Fibroblast of the aortic adventitia (primary cell): ENCODE measurements at places on chromosomes 1 and 21.
A peak's percentile ranks its signal among the peaks of the same experiment; 100 is the strongest.

- no peak for DNase-seq
Observed at GRCh38 chr1:110547017-110547416, 28.0 kb upstream of the KCNA10 start.

DNA sequence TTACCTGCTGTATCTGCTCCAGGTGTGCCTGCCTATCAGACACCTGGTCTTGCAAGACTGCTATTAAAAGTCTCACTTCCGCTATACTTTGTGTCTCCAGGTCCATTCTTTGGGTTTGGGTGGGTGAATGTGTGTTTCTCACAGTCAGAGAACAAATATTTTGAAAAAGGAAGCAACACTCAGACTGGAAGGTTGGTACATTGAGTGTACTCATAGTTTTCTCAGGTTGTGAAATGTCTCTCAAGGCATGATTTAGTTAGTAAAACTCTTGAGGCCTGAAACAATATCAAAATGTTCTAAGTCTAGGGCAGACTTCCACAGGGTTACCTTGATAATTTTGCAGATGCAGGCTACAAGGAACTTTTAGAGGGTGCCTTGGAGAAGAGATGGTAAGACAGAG is 429.9 kb upstream of the ZRANB2 start:
- DNase-seq = no peak

DNA sequence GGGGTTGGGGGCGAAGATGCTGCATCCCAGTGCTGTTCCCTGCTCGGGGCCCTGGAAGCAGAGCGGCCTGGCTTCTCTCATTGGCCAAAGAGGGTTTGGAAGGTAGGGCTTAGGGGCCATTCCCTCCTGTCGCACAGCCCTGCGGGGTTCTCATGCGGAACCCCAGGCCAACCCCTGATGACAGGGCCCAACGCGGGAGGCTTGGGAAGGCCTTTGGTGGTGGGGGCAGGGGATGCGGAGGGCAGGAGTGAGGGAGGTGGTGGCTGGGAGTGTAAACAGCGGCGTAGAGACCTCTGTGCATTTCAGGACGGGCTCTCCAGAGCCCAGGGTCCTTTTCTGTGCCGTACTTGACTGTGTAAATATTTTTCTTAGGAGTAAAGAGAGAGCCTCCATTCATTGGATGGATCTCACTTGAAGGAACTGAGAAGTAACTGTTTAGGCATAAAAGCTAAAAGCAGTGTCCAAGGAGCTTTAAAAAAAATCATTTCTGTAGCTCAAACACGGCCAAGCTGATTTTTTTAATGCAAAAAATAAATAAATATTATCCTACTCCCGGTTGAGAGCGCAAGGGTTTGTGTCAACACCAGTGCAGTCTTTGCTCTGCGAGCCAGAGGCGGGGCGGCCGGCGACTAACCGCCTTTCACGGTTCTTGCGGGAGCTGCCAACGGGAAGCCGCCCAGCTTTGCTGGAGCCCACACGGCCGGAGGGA is 169.1 kb downstream of the PRDM16 start:
- peak; percentile 9 for DNase-seq

DNA sequence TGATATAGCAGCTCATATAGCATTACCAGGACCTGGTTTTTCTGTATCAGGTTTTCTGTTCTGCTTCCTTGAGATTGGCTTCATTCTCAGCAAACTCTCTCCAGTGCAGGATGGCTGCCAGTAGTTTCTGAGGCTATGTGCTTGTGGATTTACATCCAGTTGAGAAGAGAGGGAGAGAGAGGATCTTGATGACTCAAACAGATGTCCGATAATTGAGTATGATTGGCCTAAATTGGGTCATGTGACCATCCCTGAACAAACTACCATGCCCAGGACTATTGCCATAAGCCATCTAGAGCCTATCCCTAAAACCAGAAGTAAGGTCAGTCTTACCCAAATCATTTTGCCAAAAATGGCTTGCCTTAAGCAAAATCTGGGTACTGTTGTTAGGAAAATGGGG is 18.1 kb upstream of the PSMA5 start:
- DNase-seq = no peak

GRCh38 chr21:34923202-34923601 is 125.9 kb downstream of the RUNX1 start:
- DNase-seq = no peak

GRCh38 chr1:95340061-95340460 is 106.1 kb downstream of the RWDD3 start:
- no peak for DNase-seq

- DNase-seq = no peak
Observed at GRCh38 chr1:91031081-91031480, 9.2 kb upstream of the ZNF644 start.

DNA sequence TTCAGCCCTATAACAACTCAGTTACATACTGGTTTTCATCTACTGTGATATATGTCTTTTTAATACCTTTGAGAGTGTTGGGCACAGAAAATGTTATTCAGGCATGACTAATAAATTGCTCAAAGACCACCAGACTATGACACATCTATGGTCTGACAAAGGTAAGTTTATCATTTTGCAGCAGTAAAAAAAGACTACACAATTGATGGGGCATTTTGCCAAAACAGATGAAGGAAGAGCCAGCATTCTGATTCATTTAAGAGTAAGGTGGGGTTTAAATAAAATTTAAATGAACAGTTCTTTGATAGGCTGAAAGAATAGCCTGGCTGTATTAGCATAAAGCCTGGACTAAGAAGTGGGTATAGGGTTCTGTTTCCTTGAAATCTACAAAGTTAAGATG is 8.8 kb upstream of the RNPC3 start:
- DNase-seq = peak; percentile 71

GRCh38 chr1:178094739-178095645 is 1.1 kb downstream of the RASAL2 start:
- peak; percentile 77 for DNase-seq

- DNase-seq = peak; percentile 22
Observed at GRCh38 chr1:87478231-87478630, 149.6 kb downstream of the LMO4 start.

- no peak for DNase-seq
Observed at GRCh38 chr1:198364471-198364870, 176.0 kb downstream of the ATP6V1G3 start.

- peak; percentile 59 for DNase-seq
Observed at GRCh38 chr21:14900058-14900457, 164.7 kb downstream of the NRIP1 start.

- DNase-seq = no peak
Observed at GRCh38 chr1:31482482-31483011, 69.5 kb downstream of the SERINC2 start.

GRCh38 chr1:166069390-166069789 is 97.4 kb downstream of the FAM78B start:
- peak; percentile 38 for DNase-seq

- no peak for DNase-seq
Observed at GRCh38 chr1:34640654-34641401, 114.0 kb upstream of the GJB5 start.

DNA sequence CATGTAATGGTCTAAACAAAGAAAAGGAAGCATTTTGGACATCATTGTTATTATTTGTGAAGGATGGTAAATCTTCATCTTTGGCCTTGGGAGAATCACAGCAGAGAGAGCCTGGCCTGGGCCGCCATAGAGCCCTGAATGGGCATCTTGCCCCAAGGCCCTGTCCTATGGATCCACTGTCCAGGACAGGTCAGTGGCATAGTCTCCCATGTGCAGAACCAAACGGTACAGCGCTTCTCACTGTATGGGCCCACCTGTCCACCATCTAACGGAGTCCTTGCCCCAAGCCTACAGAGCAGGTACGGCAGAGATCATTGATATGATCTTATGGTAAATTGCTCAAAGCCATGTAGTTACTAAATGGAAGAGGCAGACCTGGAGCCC is 185.7 kb downstream of the FOXD2 start:
- DNase-seq = no peak

DNA sequence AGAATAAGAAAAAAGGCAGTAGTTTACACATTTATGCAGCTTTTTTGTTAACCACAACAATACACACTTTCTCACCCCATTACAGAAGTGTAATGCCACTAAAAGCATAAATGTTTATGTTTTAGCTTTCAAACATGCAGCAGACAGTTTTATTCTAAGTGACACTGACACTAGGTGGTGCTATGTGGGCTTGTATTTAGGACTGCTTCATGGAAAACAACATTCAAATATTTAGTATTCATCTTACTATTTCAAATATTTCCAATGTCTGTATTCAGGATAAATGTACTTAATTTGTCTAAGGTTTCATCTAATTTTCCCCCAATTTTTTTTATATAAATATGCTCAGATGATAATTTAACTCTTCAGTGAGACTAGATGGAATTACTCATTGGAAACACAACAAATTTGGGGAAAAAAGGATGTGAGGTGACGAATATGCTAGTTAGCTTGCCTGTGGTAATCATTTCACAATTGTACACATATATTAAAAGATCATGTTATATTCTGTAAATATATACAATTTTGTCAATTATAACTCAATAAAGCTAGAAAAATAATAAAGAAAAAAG is 71.4 kb downstream of the USP1 start:
- DNase-seq = peak; percentile 74

GRCh38 chr1:98493469-98493868 is 168.1 kb upstream of the SNX7 start:
- no peak for DNase-seq

- peak; percentile 54 for DNase-seq
Observed at GRCh38 chr1:150165622-150166612, 16.2 kb downstream of the PLEKHO1 start.

GRCh38 chr1:105027838-105028471 is 1278.3 kb downstream of the AMY1C start:
- no peak for DNase-seq

GRCh38 chr1:181128592-181129497 is 40.3 kb downstream of the IER5 start:
- DNase-seq = no peak
